SHP77 treated with DMSO at 0.1 percent for 48 hours (cell line): ENCODE measurements at places on chromosomes 2 and 18.

DNA sequence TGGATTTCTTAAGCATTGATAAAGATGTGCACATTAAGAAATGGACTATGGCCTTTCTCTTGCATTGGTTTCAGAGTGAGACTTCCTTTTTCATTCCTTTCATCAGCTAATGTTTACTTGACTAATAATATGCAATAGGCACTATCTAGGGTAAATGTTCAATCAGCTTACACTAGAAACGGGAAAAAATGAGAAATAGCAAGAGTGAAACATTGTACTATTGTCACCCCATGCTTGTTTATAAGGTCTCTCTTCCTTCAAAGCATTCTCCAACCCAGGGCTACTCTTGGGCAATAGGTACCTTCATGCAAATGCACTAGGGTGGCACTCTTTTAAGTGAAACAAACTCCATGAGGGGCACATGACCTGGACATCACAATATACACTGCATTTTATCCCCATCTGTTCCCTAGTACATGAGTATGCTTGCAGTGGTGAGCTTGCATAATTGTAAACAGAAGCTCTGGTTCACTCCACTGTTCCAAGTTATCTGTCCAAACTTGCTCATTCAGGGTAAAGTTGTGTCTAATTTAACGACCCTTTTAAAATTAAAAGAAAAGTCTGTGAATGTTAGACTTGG, 402.3 kb downstream of the ERBB4 start:
- no peak for DNase-seq

- no peak for DNase-seq
Observed at GRCh38 chr2:11097038-11097720, 58.1 kb upstream of the SLC66A3 start.

GRCh38 chr18:70197026-70197425, 8.5 kb downstream of the RTTN start:
- DNase-seq: no peak

- DNase-seq: no peak
Observed at GRCh38 chr18:29821544-29821943, 1221.0 kb downstream of the DSC3 start.

DNA sequence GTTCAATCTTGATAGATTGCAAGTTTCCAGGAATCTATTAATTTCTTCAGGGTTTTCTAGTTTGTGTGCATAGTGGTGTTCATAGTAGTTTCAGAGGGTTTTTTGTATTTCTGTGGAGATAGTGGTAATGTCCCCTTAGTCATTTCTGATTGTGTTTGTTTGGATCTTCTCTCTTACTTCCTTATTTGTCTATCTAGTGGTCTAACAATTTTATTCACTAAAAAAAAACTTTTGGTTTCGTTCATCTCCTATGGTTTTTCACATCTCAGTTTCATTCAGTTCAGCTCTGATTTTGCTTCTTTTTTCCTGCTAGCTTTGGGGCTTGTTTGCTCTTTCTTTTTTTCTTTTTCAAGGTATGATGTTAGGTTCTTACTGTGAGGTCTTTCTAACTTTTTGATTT, 94.5 kb downstream of the SNTG2 start:
- DNase-seq: no peak

DNA sequence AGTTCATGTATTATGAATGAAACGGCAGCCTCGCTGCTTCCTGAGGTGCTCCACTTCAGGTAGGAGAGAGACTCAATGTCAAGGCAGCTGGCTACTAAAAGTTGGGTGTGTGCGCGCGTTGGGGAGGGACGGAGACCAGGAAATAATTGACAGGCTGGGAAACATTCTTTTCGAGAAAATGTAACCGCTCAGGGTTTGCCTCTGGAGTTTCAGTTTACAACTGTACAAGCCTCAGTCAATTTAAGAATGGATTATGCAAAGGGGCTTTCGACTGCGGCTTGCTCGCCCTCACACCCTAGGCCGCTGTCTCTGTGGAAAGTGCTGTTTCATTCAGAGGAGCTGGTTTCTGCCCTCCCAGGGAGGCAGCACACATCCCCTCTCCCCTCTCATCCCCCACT, 4.4 kb upstream of the SPRED2 start:
- peak; percentile 51 for DNase-seq

DNA sequence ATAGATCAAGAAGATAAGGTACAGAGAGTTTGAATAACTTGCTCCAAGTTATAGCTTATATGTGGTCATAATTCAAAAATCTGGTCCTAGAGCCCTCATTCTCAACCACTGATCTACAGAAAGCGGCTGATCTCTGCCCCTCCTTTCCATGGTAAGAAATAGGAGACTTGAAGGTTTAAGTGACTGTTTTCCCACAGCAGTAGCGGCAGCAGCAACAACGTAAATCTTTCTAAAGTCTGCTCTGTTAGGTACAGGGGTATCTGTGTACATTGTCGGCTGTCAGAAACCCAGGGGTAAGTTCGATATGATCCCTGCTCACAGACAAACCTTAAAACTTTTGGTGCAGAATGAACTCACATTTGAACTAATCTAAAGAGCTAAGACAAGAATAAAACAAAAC, 105.4 kb downstream of the EPHA4 start:
- DNase-seq: no peak
